Kidney capillary endothelial cell (primary cell): ENCODE measurements at places on chromosomes 4 and X.
A peak's percentile ranks its signal among the peaks of the same experiment; 100 is the strongest.

DNA sequence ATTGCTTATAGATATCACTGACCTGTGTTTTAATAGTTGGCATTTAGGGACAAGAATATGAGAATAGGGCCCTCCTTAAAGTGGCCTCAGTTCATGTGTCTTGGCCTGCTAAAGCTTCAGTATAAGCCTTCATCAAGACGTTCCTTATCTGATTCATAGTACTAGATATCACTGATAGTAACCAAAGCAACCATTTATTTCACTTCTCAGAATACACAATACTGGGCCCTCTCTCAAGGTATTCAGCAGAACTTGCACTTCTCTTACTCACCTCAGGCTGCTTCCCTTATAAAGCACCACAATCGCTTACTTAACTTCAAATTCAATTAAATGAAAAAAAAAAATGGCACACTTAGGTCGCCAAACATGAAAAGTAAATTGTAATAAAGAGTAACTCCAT lies 259.4 kb upstream of the PCDH7 start:
- no peak for DNase-seq

- peak; percentile 69 for DNase-seq
Observed at GRCh38 chr4:77095101-77095821, 19.5 kb upstream of the CCNI start.

GRCh38 chr4:113749178-113749577 lies 12.4 kb downstream of the CAMK2D start:
- DNase-seq, result no peak

DNA sequence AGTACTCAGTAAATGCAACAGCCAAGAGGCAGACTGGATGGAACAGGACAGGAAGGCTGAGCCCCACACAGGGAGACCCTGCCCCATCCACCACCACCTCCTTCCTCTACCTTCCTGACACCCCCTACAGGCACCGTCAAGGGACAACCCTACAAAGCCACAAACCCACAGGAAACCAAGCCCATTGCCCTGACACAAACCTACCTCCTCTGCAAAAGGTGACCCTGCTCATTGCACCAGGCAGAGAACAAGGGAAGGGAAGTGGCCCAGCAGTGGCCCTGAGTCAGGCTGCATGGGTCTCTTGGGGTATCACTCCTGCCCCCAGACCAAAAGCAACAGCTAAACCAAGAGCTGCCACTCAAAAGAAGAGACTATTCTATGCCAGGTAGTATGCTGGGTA lies 21.0 kb downstream of the JAKMIP1 start:
- DNase-seq, result no peak

DNA sequence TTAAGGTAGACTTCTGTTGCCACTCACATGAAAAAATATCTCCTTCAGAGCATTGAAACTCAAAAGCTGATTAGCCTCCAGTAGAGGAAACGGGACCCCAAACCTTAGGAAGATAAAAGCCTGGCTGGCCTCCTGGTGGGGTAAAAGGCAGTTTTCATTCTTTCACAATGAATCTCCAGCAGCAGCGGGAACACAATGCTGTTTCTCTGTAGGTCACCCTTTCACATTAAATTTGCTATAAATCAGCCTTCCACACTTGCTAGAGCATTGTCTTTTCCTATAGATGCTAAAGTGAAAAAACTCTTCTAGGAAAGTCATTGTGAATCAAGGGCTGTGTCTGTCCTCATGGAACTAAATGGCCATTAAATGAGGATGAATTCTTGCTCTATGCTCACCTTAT lies 207.3 kb upstream of the MAGEB2 start:
- DNase-seq, result no peak

- no peak for DNase-seq
Observed at GRCh38 chr4:149993030-149993429, 85.2 kb upstream of the DCLK2 start.

- no peak for DNase-seq
Observed at GRCh38 chrX:69138118-69138390, 27.2 kb downstream of the PJA1 start.

DNA sequence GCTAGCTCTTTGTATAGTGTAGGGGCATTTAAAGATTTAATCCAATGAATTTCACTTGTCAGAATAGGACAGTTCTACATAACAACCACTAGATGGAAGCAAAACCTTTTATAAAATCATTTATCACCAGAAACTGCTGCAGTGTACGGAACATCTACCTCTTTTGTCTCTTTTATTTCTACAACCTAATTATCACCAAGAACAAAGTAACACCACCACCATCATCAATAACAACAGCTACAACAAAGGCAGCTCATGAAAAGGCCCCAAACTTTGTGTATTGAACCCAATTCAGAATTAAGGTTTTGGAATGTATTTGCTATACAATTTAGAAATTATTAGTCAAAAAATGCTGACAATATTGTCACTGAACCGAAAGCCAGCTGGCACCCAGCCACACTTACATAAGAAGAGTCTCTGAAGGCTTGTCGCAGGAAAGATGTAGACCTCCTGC lies 260.9 kb upstream of the RPS6KA3 start:
- DNase-seq, result peak; percentile 65

DNA sequence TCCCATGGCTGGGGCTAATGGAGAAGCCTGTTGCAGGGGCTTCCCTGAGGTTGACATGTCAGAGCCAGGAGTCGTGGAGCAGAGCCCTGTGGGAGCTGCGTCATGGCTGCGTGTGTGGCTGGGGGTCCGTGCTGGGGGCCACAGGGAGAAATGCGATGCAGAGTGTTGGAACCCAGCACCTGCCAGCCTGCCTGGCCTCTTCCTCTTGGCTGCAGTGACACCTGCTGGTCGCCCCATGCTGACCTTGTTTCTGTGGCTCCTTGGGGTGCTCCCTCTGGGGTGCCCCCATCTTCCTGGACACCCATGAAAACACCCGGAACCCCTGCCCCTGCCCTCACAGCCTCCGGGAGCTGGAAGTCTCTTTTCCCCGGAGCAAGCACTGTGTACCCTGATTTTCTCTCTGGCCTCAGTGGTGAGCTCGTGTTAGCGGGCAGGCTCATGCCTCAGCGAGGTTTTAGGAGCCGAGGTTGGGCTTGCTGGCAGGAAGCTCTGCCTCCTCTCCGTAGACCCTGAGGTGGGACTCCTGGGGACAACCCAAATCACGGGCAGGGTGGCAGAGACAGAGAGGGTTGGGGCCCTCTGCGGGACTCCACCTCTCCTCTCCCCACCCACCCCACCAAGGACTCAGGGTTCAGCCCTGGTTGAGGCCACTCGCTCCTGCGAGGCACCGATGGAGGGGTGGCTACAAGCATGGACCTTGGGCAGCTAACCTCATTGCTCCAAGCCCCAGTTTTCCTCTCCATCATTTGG lies 103.7 kb downstream of the SORCS2 start:
- no peak for DNase-seq

- no peak for DNase-seq
Observed at GRCh38 chr4:171588051-171588545, 225.1 kb upstream of the GALNTL6 start.
